ENCODE measurements at places on chromosomes 1 and 21.
A peak's percentile ranks its signal among the peaks of the same experiment; 100 is the strongest.

DNA sequence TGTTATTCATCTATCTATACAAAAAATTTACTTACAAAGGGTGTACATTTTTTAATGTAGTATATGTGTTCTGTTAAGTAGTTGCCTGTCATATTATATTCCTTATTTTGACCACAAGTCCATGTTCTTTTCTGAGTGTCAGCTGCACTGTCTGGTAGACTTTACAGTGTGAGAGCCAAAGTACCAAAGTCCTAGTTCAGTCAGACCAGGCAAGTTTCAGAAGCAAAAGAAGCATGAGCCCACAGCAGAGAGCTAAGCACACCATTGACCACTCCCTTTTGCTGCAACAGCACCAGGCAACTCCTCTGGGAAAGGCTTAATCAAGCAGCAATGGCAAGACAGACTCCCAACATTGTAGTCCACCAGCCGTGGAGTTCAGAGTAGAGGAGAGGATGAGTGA is 631.9 kb upstream of the PKN2 start:
- no peak for DNase-seq

GRCh38 chr1:154958036-154958435 is 2.1 kb upstream of the PBXIP1 start:
- DNase-seq: no peak

DNA sequence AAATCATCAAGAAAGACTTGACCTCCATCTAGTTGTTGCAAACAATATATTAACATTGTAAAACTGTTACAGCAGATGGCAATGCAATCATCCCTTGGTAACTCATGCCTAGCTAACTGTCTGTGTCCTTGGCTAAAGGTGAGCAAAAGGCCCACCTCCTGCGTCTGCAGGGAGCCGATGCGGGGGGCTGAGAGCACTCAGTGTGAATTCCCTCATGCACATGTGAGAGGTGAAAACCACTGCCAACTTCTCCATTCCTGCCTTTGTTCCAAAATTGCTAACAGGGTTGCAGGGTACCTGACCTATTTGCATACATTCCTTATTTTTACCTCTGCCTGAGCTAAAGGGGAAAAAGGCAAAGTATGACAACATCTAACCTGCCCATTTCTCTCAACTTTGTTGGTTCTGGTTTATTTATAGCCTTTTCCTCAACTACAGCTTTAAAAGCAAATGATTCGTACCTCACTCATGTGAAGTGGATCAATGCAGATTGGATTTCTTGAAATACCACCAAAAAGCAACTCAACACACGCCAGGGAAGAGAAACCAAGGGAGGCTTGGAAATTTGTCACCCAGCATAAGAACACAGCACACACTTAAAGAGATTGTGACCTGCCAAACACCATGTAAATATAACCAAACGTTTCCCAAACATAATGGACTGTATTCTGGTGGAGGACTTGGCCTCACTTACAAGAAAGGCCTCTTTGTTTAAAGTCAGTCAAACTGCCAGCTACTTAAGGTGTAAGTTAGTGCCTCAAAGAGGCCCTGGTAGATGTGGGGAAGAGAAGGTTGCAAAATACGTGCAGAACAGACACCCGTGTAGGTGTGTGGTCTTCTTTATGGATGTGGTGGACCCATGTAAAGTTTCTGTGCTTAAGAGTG is 651.0 kb downstream of the SMYD3 start:
- no peak for DNase-seq

DNA sequence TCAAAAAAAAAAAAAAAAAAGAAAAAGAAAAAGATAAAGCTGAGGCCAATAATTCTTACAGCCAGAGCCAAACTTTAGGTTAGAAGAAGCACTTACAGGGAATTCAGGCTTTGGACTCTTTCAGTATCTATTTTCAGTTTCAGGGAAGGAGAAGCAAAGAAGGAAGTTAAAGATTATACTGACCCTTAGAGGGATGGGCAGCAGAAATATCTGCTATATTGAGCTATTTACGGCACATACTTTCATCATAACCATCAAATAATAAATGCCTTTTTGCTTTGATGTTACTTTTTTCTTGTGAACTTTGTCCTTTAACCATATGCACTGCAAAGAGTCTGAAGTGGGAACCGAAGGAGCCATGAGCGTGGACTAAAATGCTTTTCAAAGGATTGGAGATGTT is 42.0 kb downstream of the TM2D1 start:
- no peak for DNase-seq

- DNase-seq: no peak
These were observed 163.2 kb downstream of the CAMTA1 start for GRCh38 chr1:6948416-6948815.

DNA sequence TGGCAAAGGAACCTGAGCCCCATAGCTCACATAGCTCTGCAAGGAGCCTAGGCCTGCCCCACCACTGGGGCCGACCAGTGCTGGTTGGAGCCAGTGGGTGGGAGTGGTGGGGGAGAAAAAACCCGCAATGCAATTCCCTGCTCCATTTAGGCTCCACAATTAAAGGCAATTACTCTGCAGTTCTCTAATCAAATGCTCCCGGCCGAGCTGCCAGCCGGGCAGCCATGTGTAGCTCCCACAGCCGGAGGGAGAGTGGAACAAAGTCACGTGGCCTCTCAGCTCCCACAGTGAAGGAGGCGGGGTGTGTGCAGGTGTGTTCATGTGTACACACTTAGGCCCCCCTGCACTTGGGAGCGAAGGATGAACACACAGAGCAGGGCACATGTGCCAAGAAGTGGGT is 81.6 kb downstream of the KIRREL1 start:
- no peak for DNase-seq

GRCh38 chr1:149917571-149918144 is at the start of gene SV2A:
Gene SV2A (minus strand): TSS chr1:149917844. CDS start chr1:149913840, 4,004 bp downstream.
- peak; percentile 51 for DNase-seq

- no peak for DNase-seq
These were observed 47.8 kb downstream of the AK4 start for GRCh38 chr1:65195495-65196417.

DNA sequence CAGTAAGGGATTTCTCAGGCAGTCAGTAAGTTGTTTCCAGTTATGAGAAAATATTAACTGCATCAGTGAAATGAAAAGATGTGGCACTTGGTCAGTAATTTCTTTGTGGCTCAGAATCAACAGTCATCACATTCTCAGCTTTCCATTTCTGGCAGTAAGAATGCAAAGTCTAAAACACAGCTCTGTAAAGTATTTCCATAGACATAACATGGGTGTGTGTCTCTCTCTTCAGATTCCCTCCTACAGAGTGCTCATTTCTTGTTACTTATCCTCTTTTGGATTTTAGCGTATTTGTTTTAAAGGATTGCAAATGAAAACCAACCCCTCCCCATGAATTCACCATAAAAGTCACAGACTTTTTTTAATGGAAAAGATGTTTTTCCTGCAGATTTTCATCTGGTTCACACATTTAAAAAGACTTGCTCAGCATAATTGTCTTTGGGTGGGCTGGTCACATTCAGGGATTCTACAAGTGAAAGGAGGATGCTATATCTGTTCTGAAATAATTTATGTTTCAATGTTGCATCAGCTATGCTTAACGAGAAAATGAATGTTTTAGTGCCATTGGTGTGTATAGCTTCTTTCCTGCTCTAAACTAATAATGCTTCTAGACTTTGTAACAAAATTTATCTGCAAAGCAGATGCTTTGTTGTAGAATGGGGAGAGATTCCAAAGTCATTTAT is 34.6 kb upstream of the CD55 start:
- no peak for DNase-seq

- no peak for DNase-seq
These were observed 111.8 kb downstream of the GDAP2 start for GRCh38 chr1:117817629-117818028.

GRCh38 chr1:218273762-218274479 is 11.2 kb upstream of the RRP15 start:
- DNase-seq: no peak

- DNase-seq: no peak
These were observed 41.9 kb upstream of the NTNG1 start for GRCh38 chr1:107098961-107099360.

GRCh38 chr1:175648927-175649326 is 94.5 kb downstream of the TNR start:
- no peak for DNase-seq

GRCh38 chr1:119631433-119632102 is 16.5 kb downstream of the ZNF697 start:
- no peak for DNase-seq

- no peak for DNase-seq
These were observed 12.7 kb downstream of the TBX19 start for GRCh38 chr1:168293356-168293755.

GRCh38 chr1:246798107-246798506 is 73.9 kb downstream of the SCCPDH start:
- DNase-seq: no peak

DNA sequence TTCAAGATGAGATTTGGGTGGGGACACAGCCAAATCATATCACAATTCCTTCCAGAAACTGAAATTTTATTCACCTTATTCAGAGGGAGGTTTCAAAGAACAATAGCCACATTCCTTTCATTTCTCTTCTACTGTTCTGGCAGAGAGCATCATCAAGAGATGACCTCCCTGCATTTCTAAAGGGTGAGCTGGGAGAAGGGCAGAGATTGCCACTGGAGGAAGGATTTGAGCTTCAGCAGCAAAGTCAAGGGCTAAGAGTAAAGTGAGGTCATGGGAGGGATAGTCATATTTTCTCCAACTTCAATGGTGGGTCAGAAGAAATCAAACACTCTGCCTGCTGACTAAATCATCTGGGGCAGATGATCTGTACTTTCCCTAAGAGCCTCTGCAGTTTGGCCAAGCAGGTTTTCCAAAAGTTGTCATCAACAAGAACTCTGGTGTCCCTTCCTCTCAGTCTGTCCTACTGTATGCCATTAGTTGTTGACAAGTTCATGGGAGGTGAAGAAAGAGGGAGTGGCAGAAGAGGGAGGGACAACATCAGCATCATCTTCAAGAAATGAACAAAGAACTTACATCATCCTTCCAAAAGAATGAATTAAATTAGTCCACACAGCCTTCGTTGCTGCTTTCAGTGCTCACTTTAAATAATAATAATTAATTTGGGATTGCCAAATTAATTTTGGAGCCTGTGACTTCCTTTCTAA is 298.3 kb downstream of the ASTN1 start:
- no peak for DNase-seq

DNA sequence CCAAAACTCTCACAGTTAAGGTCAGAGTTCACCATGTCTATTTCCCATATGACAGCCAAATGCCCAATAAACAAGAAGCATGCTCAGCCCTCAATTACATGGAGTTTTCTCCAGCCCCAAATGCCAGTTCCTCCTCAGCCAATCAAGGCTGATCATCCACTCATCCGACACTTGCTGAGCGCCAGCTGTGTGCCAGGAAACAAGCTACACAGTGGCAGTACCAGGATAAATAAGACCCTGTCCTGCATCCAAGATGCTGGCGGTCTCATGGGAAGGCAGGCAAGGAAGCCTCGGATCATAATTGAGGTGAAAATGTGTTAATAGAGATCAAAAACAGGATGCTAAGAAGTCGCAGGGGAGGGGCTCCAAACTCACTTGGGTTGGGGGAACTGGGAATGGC is 7.7 kb downstream of the ZBTB17 start:
- no peak for DNase-seq

DNA sequence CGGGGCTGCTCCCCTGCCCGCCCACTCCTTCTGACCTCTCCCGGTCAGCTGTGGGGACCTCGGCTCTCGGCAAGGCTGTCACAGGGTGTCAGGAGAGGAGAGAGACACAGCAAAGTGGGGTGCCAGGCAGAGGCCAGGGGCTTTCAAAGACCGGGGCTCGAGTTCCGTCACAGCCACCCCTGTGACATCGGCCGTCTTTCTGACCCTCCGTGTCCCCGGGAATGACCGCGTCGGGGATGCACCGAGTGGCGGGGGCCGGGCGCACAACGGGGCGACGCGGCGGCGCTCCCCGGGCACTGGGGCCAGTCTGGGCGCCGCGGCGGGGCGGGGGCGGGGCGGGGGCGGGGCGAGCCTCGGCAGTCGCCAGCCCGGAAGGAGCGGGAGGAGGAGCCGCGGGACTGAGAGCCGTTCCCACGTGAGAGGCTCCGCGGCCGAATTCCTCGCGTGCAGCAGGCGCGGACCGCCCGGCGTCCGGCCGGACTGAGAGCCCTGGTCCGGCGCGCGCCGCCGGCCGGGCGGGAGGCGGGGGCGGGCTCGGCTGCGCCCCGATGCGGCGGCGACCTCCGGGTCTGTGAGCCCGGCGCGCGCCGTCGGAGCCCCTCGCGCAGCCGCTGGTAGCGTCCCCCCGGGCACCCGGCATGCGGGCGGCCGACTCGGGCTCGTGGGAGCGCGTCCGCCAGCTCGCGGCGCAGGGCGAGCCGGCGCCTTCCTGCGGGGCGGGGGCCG is 229.7 kb upstream of the TMEM51 start:
- peak; percentile 28 for DNase-seq

DNA sequence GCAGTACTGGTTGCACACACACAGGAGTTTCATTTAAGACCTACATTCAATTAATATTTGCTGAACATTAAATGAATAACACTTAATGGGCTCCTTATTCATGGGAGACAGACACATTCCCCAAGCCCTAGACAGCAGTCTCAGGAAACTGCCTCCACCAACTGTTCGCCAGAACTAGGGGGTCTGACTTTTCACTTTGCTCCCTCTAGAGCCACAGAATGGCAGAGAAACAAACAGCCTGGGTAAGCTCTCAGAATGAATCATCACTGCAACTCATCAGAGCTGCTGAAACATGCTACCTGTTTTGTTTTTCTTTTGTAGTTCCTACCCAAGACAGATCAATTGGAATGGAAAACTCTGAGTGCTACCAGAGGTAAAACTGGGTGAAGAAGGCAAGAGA is 31.7 kb downstream of the ELK4 start:
- no peak for DNase-seq

GRCh38 chr21:41280115-41280919 is 36.3 kb upstream of the FAM3B start:
- DNase-seq: no peak

- no peak for DNase-seq
These were observed 10.2 kb upstream of the GNL2 start for GRCh38 chr1:37605806-37606474.

DNA sequence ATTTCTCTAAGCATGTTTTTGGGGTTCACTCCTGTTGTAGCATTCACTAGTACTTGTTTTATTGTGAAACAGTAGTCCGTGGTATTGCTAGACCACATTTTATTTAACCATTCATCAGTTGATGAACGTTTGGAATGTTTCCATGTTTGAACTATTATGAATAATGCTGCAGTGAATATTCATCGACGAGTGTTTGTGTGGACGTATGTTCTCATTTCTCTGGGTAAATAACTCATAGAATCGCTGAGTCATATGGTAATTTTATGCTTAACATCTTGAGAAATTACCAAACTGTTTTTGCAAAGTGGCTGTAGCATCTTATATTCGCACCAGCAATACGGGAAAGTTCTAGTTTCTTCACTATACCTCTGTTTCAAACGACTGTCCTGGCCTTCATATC is 28.0 kb upstream of the KAZN start:
- DNase-seq: no peak
